ENCODE measurements at places on chromosomes 5 and 9.

DNA sequence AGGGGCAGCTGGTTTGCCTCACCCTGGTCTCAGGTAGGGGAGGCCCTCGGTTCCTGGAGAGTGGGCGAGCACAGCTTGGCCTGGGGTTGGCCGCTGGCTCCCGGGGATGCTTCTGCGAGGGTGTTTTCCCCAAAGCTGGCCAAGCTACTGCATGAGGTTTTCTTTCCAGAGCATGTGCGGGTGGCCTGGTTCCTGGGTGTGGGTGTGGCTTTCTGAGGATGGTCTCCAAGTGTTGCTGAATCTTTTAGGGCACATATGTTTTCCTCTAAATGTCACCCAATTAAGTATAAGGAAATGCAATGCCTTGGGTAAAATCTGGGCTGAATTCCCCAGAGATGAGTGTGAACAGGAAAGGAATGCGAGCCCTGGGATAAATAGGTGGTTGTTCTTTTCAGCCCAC lies 115.8 kb upstream of the ICE1 start:
- no peak for DNase-seq

GRCh38 chr9:20300430-20301115 lies 321.7 kb downstream of the MLLT3 start:
- no peak for DNase-seq

- no peak for DNase-seq
These were observed 54.5 kb downstream of the OXCT1 start for GRCh38 chr5:41815663-41816229.

- DNase-seq: no peak
These were observed 1786.4 kb upstream of the WWC1 start for GRCh38 chr5:166505067-166505466.

GRCh38 chr5:35198686-35199085 lies 31.6 kb downstream of the PRLR start:
- no peak for DNase-seq

- no peak for DNase-seq
These were observed 347.0 kb upstream of the ADAMTSL1 start for GRCh38 chr9:18126831-18127498.

Measured in stimulated activated naive CD4-positive, alpha-beta T cell treated with Interleukin-2 at 50 U/mL for 16 hours (primary cell).